ENCODE measurements at places on chromosomes 1 and 21. TPM values are rescaled to one million over a fixed set of nuclear protein-coding genes. Genes with fewer than 3 reads are reported as not detected.

GRCh38 chr1:9179463-9180110, 50.7 kb upstream of the GPR157 start:
- DNase-seq = no peak

GRCh38 chr21:33339135-33339534, 14.4 kb downstream of the IFNAR1 start:
- DNase-seq = no peak

- DNase-seq = no peak
These were observed 46.4 kb upstream of the DNAH14 start for GRCh38 chr1:224883091-224883490.

DNA sequence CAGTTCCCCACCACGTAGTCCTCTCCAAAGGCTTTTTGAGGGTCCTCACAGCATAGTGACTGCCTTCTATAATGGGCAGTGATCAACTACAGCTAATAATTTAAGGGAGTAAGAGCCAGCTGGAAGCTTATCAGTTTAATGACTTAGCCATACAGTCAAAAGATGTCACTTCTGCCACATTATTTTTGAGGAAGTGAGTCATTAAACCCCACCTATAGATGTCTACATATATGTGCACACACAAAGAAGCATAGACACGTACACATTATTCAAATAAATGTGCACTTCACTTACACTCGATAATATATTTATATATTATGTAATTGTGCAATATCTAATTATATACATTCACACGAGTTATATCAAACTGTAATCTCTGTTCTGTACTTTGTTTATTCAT, 1704.7 kb downstream of the KCNT2 start:
- DNase-seq = no peak

DNA sequence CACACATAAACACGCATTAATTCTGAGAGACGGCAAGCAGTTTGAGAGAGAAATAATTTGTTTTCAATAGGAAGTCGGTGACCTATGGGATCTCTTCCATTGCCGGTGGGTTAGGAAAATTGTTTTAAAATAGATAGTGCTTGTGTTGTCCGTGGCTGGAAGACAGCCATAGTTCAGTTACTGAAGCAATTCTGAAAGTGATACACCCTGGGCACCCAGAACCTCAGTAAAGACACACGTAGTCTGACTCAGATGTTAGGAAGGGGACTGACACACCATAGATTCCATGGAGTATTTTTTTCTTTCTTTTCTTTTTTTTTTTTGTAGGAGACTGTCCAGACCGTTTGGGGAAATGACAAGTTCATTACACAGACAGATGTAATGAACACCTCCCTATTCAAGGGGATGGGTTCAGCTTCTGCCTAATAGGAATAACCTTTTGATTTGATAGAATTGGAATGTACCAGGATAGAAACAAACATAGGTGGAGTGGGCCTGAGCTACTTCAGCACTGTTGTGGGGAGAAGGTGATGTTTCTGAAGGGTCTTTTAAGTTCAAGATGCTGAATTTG, 1.6 kb downstream of the C1orf21 start:
- no peak for DNase-seq

The DDR2 gene
- total RNA-seq = 41.5 TPM

All from pulmonary artery endothelial cell (primary cell).